ENCODE measurements at places on chromosomes 4 and X.

GRCh38 chr4:13511101-13511500 lies 27.0 kb upstream of the RAB28 start:
- DNase-seq = no peak

DNA sequence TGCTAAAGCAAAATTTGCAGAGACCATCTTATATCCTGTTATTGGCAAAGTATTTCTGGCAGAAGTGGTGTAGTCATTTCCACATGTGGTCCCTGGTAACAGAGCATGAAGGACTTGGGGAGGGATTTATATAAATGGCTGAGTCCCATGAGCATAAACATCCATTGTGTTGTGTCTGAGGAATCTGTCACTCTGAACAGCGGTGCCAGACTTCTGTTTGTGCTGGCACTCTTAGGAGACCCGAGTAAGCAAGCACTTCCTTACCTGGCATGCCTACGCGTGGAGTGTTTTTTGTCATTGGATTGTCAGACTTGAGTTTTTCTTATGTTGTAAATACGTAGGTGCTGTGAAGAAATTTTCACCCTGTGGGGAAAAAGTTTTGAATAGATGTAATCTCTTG lies 285.9 kb downstream of the ARHGAP10 start:
- DNase-seq = no peak

DNA sequence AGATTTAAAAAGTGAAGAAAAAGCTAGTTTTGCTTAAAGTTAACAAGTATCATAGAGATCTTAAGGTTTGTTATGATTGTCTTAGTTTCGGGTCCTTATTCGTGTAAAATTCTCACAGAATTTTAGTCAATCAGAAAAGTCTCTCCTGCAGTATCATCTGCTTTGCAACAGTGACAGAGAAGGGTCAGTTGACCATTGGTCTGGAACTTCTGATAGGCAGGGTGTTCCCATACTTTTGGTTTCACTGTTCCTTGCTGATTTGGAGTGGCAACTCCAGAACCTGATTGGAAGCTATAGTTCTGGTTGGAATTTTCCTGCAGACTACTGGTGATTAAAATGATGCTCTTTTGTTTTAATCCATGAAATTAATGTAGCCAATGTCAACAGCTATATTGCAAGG lies 1.8 kb downstream of the IL15 start:
- no peak for DNase-seq

DNA sequence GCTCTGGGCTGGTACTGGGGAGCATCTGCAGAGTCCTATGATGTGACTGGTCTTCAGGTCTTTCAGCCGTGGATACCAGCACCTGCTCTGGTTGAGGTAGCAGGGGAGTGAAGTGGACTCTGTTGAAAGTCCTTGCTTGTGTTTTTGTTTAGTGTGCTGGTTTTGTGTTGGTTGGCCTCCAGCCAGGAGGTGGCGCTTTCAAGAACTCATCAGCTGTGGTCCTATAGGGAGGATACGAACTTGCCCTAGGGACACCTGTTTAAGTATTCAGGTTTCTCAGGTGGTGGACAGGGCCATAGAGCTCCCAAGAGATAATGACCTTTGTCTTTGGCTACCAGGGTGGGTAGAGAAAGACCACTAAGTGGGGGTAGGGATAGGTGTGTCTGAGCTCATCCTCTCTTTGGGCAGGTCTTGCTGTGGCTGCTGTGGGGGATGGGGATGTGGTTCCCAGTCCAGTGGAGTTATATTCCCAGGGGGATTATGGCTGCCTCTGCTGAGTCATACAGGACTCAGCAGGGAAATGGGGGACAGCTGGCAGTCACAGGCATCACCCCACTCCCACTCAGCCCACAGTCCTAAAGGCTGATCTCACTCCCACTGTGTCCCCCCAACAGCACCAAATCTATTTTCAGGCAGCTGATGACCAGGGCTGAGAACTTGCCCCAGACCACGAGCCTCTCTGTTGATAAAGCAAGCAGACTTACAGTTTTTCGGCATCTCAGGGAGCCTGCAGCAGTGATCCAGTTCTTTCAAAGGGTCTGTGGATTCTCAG lies 24.1 kb downstream of the MSMO1 start:
- no peak for DNase-seq

GRCh38 chr4:26322346-26322745 lies 1.5 kb downstream of the RBPJ start:
- no peak for DNase-seq

DNA sequence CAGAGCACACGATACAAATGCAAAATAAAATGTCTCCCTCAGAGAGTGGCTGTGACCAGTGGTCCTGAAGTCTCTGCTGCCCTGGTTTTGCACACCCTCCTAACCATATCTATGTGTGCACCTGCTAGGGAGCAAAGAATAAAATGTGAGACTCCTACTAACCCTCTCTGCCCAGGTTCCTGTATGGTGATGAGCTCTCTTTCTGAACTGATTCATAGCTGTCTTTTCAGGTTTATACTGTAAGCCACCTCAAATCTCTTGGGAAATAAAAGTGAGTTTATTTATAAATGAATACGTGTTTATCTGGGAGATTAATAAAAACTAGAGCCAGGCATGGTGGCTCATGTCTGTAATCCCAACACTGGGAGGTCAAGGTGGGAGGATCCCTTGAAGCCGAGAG lies 126.0 kb upstream of the RBPJ start:
- DNase-seq = no peak

GRCh38 chr4:67049446-67049845 lies 495.9 kb downstream of the CENPC start:
- DNase-seq = no peak

DNA sequence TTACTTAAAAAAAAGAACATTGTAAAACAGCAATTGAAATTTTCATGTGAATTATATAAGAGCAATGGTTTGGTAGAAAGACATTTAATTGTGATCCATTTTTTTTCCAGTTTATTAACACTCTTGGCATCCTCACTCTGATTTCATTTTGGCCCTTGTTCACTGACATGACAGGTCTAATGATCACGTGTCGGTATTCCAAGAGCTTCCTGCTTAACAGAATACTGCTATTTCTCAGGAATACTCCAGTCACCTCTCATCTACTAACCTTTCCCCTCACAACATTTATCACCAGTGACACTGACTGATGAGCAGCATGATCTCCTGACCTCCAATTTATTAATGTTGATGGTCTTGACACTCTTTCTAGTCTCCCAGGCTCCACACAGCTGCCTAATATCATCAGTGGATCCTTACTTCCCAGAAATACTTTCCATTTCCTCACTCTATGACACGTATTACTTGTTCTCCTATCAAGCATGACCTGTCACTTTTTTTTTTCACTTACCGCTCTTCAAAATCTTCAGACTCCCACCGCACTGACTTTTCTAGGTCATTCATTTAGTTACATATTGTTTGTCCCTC lies 847.8 kb upstream of the SLIT2 start:
- no peak for DNase-seq

DNA sequence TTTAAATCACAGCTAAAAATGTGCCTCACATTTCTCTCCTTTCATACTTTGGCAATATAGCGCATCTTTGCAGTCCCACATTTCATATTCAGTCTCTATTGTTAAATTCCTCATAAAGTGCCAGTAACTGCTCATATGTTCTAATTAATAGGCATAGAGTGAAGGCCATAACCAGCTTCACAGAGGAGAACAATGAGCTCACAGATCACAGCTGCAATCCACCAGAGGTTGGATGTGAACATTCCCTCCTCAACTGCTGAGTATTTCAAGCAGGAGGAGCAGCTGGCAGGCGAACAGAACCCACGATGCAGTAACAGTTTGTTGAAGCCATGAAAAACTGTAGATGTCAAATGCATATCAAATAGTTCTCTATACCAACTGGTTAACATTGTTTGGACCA lies 2088.7 kb upstream of the AGA start:
- no peak for DNase-seq

DNA sequence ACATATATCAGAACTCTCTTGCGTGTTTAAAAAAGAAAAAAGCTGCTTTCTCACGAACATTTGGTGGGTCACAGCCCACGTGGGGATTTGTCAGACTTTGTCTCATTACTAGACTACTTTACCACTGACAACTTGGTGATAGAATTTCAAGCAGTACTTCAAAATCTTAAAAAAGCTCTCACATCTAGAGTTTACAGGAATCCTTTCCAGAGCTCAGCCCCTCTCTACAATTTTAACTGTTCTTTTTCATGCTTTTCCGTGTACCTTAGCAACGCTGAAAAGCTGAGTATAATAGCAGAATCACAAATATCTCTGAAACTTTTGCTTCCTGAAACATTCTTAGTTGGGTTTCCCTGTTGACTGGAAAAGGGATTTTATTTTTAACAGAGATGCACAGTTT lies 50.2 kb downstream of the SMAD1 start:
- DNase-seq = no peak

DNA sequence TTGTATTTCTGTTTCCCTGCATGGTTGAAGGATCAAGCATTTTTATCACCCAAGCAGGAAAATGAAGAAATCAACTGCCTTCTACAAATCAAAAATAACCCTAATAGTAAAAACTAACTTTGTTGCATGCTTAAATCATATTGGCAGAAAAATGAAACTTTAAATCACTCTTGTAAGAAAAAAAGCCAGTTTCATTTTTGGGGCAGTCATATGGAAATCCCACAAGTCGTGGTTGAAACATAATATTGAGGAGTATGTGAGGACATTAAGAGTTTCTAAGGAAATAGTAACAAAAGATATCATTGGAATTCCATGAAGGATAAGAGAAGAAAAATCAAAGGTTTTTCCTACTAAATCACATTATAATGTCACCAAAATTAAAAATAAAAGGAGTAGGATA lies 8.4 kb downstream of the TEC start:
- DNase-seq = no peak

GRCh38 chr4:183788308-183788905 lies 116.7 kb upstream of the STOX2 start:
- DNase-seq = no peak

GRCh38 chrX:8914681-8915080 lies 113.5 kb upstream of the FAM9A start:
- DNase-seq = no peak

- no peak for DNase-seq
These were observed 104.9 kb downstream of the CEP44 start for GRCh38 chr4:174388461-174389145.

GRCh38 chr4:132383571-132384199 lies 765.4 kb upstream of the PCDH10 start:
- DNase-seq = no peak

- no peak for DNase-seq
These were observed 94.0 kb upstream of the TEX13A start for GRCh38 chrX:105314458-105314857.

GRCh38 chr4:162126729-162127128 lies 37.1 kb downstream of the FSTL5 start:
- no peak for DNase-seq

GRCh38 chr4:186205156-186205555 lies 13.8 kb downstream of the CYP4V2 start:
- DNase-seq = no peak

GRCh38 chrX:34555481-34555880 lies 101.6 kb downstream of the TMEM47 start:
- no peak for DNase-seq

DNA sequence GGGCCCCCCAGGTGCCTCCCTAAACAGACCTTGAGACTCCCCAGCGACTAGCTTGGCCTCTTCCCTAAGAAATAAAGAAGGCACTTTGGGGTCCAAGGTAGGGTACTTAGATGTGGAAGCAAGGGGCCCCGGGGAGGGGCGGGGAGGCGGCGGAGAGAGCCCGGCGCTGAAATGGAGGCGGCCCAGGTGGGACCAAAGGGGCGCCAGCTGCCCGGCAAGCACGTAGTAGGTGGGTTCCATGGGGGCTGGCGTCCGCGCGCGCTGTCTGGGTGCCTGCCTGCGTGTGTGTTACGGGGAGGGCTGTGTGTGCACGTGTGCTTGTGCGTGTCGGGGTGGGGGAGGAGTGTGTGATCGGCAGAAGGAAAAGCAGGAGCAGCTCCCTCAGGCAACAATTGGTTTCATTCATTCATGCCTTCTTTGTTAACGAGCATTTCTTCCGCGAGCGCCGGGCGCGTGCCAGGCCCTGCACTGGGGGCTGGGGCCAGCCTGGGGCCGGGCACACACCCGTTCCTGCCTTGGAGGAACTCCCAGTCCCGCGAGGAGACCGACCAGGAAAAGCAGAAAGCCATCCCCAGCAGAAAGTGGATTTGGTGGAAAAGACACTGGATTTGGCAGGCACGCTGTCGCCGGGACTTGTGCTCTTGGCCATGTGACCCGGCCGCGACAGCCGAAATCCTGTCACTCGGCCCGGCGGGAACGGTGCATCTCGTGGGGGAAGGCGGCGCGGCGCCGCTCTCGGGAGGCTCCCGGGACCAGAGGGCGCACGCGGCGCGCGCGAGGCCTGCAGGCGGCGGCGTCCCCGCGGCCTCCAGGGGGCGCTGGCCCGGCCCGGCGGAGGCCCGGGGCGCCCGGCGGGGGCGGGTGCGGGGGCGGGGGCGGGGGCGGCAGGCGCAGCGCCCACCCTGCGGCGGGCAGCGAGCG lies 3.3 kb upstream of the DUSP9 start:
- DNase-seq = no peak

DNA sequence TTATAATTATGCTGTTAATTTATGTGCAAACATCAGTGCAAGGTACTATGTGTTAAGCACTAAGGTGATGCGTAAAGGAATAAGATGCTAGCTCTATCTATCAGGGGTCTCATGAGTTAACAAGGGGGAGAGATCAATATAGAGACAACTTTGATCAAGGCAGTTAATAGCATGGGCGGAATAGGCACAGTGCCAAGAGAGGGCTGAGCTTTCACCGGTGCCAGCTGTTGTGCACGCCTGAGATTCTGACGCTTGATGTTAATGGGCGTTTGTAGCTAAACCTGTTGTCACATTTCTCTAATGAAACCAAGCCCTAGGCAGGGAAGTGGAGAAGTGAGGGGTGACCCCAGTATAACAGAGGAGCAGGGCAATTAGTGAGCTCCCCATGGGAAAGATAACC lies 86.0 kb upstream of the NMU start:
- no peak for DNase-seq

- DNase-seq = no peak
These were observed 46.4 kb downstream of the ACOX3 start for GRCh38 chr4:8394061-8394519.

GRCh38 chr4:180164799-180165198 lies 2078.4 kb upstream of the TENM3 start:
- no peak for DNase-seq

DNA sequence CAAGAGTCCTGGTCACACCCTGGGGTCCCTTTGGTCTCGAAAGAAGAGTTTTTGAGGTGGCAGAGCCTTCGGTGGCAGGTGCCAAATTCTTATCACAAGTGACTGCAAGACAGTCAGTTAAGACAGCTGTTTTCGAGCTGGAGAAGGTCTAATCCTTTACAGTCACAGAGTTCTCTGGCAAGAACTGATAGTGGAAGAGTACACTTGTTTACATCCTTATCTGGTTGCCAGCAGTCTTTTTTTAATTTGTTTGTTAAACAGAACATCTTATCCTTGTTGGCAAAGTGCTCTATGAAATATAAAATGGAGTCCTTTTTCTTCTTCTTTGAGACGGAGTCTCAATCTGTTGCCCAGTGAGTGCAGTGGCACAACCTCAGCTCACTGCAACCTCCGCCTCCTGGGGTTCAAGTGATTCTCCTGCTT lies 50.4 kb upstream of the ELOVL6 start:
- DNase-seq = no peak

GRCh38 chrX:85569096-85569495 lies 189.6 kb upstream of the POF1B start:
- DNase-seq = no peak

Data from stimulated activated CD8-positive, alpha-beta memory T cell treated with anti-CD3 and anti-CD28 coated beads, Interleukin-2, amount 100 ng/mL, for 1 hour (primary cell).